Left lobe of liver (tissue), 2 donors: ENCODE measurements at places on chromosomes 1 and 21.

DNA sequence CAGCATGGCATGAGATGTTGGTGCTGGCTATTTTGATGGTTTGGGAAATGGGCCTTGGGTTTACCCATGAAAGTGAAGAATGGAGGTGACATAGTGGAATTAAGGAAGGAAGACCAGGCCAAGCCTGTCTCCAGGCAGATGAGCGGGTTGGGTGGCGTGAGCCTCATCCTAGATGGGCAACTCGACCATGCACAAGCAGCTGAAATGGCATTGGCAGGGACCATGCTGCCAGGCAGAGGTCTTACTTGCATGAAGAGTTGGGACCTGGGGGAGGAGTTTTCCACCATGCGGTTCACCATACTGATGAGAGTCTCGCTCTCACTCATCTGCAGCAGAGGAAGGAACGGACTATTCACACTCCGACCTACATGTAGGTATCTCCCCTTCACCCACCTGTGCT is 37.5 kb upstream of the GOLT1A start:
- no peak for DNase-seq

GRCh38 chr21:46055863-46056281 is 42.0 kb upstream of the COL6A2 start:
- peak; percentile 40 for DNase-seq

DNA sequence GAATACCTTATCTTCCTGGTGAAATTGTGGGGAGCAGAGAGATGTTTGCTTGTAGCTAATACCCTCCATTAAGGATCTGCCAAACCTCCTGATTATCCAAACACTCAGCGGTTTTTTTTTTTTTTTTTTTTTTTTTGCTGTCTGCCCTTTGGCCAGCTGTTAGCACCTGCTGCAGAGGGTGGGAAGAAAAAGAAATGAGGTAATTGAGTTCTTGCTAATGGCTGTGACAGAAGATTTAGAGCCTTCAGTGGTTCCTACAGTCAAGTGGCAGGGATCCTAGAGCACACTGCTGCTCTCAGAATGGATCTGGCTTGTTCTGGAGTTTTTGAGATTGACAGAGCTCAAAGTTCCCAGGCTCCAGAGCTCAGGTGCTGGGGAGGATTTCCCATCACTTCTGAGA is 342.5 kb downstream of the DISC1 start:
- no peak for DNase-seq

DNA sequence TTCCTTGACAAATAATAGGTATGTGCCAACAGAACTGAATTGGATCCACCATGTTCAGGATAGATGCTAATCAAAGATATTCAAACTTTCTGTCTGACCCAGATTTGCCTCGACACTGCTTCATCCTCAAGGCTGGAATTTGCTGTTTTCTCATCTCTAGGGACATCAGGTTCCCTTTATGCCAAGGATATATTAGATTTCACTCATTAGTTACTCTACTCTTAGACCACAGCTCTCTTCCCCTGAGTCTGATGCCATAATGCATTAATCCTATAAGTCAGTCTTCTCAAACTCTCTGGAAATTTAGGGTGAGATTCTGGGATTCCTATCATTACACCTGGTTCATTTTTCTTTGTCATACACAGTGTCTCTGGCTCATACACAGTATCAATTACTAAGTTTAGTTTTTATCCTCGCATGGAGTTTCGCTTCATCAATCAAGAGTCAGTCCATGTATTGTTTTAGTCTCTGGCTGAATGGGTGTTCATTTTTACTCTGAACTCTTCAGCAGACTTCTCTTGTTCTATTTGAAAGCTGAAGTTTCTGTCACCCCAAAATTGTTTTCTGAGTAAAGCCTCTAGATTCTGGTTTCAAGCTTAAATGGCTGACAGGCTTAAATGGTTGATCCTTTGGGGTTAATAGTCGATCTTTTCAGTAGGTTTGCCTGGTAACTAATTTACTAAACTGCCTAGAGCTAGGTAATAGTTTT is 9.3 kb upstream of the DCAF6 start:
- DNase-seq: no peak

DNA sequence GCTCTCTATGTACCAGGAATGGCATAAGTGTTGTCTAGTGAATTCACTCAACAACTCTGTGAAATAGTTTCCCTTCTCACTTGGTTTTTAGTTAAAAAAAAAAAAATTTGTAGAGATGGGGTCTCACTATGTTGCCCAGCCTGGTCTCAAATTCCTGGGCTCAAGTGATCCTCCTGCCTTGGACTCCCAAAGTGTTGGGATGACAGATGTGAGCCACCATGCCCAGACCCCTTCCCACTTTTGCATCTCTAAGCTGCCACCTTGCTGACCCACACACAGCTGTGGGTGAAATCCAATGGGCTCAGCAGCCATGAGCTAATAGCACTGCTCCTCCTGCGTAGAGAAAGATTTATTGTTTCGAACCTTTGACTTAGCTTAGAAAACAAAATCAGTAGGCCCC is 33.5 kb downstream of the NEK2 start:
- no peak for DNase-seq

DNA sequence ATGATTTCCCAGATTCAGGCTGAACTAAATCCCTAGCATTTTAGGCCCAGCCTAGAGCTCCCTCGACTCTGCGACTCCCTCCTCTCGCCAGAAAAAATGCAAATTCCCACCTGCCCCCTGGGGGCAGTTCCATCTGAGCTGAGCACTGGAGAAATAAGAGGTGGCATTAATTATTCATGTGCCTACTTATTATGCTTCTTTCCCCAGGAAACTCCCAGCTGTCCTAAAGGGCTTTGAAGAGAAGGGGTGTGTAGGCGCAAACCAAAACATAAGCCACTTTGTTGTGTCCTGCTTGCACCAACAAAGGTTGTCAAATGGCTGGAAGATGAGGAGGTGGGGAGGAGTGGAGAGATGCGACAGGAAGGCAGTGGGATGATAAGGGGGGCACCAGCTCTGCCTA is 41.4 kb upstream of the GOLT1A start:
- DNase-seq: no peak

- no peak for DNase-seq
Measured at GRCh38 chr21:15775291-15775690, 45.5 kb downstream of the USP25 start.

- DNase-seq: peak; percentile 80
Measured at GRCh38 chr1:30801771-30802198, 44.2 kb upstream of the LAPTM5 start.

- DNase-seq: peak; percentile 54
Measured at GRCh38 chr1:34924759-34925555, 4.5 kb downstream of the DLGAP3 start.

DNA sequence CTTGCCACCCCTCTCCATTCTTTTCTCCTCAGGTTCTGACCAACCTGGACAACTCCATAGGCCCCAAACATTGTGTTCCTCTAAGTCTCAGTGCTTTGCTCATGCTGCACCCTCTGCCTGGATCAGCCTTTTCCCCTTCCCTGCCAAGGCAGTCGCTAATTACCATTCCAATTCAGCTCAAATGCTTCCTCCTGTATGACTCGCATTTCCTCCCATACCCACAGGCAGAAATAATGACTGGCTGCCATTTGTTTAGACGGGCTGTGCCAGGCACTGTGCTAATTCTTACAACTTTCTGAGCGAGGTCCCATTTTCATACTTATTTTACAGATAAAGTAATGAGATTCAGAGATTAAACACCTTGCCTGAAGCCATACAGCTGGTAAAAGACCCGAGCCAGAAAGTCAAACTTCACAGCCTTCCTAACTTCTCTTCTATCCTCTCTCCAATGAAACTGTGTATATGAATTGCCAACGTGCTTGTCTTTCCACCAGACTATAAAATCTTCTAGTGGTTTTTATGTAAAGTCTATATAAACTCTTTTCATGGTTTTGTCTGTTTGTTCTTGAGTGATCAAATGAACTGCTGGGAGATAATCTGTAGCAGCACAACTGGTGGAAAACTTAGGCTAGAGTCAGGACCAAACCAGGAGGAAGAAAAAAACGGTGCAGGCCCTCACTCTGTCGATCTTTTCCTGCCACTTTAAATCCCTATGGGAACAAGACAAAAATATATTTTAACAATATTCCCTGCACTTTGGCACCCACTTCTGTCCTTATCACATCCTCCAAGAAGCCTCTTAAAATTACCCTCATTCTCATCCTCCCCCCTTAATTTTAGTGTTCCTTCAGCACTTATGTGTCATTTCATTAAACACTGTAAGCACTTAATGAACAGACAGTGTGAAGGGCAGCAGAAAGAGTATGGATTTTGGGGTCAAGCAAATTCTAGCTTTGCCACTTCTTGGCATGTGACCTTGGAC is 33.7 kb downstream of the RAB3B start:
- no peak for DNase-seq

DNA sequence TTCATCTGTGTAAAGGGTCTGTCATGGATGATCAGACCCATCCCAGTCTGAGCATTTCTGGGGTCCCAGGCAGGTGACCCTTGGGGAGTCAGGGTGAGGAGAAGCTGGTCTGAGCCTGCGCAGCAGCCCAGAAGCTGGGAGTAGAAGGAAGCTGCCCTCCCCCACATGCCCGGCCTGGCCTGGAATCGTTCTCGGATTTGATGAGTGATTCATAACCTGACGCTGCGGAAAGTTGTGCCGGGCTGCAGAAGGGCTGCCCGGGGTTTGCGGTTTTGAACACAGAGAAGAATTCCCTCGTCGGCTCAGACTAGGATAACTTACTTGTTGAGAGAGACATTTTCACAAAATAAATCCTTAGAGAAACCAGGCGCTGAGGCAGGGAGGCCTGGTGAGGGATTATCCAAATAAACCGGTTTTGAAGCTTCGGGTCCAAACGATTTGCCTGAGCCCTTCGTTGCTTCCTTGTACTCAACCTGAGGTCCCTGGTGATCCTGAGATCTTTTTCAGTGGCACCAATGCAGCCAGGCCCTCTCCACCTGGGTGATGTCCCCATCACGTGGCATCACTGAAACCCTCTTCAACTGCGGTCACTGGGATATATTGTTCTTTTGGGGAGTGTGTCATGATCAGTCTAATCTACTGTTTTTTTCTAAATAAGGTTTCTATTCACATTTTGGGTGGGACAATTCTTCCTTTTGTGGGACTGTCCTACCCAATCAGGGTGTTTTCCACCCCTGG is 29.2 kb downstream of the EPHB2 start:
- DNase-seq: no peak

- DNase-seq: no peak
Measured at GRCh38 chr1:226643177-226643576, 94.6 kb downstream of the STUM start.

GRCh38 chr21:38388203-38388602 is 110.1 kb downstream of the ERG start:
- no peak for DNase-seq

GRCh38 chr1:108678706-108679105 is 13.4 kb upstream of the PRPF38B start:
- no peak for DNase-seq

- DNase-seq: no peak
Measured at GRCh38 chr1:37878071-37878470, 18.7 kb upstream of the MTF1 start.

- no peak for DNase-seq
Measured at GRCh38 chr1:87913361-87913760, 584.7 kb downstream of the LMO4 start.

DNA sequence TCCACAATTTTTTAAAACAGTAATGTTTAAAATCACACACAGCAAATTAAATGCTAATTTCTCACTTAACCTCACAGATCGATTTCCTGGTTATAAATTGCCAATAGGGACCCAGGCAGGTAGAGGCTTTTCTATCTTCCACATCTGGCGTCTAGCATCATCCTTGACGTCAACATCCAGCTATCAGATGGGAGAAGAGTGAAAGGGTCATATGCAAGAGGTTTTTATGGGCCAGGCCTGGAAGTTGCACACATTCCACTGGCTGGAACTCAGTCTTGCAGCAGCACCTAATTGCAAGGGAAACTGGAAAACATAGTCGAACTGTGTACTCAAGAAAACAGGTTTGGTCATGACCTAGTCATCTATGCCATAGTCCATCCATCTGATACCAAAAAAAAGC is 6.0 kb upstream of the EEIG2 start:
- no peak for DNase-seq

DNA sequence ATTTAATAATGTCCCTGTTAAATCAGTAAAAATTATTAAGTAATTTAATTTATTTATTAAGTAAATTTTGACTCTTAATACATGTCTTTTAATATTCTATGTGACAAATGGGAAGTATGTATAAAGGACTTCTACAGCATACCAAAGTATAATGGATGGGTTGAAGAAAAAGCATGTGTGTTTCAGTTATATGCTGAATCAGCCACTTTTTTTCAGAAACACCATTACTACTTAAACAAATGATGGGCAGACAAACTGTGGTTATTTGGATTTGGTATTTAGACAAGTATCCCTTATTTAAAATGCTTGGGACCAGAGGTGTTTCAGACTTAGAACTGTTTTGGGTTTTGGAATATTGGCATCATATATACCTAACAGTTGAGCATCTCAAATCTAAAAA is 176.3 kb upstream of the DMRTA2 start:
- DNase-seq: no peak

GRCh38 chr1:163082971-163083370 is 13.8 kb downstream of the RGS4 start:
- DNase-seq: no peak

DNA sequence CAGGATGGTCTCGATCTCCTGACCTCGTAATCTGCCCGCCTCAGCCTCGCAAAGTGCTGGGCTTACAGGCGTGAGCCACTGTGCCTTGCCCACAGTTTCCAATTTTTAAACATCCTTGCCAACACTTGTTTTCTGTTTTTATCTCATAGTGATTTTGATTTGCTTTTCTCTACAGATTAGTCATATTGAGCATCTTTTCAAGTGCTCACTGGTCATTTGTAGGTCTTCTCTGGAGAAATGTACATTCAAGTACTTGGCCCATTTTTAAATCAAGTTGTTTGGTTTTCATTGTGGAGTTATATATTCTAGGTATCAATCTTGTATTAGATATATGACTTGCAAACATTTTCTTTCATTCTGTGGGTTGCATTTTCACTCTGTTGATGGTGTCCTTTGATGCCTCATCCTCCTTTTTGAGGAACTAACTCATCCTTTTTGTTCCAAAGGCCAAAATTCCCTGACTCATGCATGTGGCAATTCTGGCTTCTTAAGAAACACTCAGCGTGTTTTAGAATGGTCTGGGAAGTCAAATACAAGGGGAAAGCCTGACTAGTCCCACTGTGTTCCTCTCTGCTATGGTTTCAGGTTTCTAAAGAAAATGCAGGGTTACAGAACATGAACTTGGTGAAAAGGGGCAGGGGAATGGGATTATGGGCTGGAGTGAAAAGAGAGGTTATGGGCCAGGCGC is 37.3 kb downstream of the PTAFR start:
- DNase-seq: no peak

- DNase-seq: no peak
Measured at GRCh38 chr1:30508611-30509010, 214.8 kb downstream of the MATN1 start.

DNA sequence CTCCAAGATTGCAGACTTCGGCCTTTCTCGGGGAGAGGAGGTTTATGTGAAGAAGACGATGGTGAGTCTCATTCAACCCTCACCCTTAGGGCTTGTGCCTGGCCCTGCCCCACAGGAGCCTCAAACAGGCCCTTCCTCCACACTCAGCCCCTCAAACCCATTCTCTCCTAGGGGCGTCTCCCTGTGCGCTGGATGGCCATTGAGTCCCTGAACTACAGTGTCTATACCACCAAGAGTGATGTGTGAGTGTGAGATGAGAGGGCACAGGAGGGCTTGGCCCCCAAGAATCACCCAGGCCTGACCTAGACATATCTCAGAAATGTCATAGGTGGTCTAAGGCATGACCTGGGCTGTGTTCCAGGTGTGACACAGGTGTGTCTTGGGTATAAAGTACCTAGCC is 18.3 kb upstream of the MPL start:
- no peak for DNase-seq

GRCh38 chr21:38760762-38761155 is 45.0 kb upstream of the ETS2 start:
- no peak for DNase-seq
